ENCODE measurements at places on chromosomes 3 and 15.

DNA sequence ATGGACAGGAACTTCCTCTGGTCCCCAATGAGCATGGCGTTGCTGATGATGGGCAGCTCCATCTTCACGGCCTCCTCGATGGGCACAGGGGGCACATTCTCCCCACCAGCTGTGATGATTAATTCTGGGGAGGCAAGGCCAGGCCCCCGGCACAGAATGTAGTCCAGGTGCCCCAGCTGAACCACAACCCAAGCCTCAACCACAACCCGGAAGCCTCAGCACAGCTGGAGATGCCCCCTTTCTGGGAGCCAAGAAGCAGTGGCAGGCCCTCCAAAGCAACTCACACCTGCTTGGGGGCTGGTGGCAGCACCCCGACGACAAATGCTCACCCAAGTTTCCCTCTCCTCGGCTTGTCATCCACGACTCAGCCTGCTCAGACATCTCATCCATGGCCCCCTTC is 25.2 kb downstream of the IDH3A start:
- DNase-seq = no peak

GRCh38 chr3:114634635-114635034 is 340.8 kb downstream of the TIGIT start:
- no peak for DNase-seq

DNA sequence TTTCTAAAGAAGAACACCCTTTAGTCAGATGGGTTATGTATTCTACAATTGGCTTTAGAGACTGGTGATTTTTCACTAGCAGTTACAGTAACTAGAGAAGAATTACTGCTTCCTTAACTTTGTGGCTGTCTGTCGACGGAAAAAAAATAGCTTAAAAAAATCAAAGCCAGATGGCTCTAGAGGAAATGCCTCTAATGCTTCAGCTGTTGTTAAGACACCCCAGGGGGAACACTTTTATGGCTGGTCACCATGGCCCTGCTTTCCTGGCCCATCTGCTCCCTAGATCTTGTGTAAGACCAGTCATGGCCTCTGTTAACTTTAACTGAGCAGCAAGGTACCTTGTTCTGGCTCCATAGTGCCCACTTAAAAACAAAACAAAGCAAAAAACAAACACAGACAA is 198.6 kb upstream of the PLSCR5 start:
- no peak for DNase-seq

DNA sequence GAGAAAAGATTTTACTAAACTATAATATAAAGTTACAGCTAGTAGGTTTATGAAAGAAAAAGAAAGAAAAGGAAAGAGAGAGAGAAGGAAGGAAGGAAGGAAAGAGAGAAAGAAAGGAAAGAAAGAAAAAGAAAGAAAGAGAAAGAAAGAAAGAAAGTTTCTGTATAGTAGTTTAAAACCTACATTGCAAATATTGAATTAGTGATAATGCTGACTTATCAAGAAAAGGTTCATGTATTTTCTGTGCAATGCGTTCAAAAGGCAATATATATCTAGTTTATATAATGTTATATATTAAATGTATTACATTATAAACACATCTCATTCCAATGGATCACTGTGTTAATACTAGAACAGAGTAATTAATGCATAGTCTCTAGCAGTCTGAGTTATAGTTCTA is 648.4 kb downstream of the ZBBX start:
- DNase-seq = no peak

DNA sequence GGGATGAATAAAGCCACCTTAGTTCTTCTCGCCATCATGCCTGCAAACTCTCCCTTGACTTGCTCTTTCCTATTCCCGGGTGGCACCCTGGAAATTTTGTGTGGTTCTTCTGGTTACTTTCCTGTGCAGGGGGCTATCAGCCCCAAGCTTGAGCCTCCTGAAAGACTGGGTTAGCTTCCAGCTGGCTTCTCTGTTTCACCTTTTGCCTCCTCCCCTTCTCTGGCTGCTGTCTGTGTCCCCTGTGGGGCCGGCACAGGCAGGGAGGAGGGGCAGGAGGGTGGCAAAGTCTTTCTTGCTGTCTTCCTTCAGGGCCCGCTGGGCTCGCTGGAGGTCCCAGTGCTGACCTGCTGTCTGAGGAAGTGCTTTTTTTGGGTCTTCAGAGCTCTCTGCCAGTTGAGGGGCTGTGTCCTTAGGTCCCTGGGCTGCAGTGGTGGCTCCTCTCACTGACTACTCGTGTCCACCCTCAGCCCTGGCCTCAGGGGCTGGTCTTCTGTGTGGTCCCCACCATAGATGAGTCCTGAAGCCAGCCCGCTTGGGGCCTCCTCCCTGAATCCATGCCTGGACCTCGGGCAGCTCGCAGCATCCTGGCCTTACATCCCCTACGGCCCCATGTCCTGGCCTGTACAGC is 196.5 kb downstream of the KLF13 start:
- DNase-seq = no peak

- no peak for DNase-seq
These were observed 313.4 kb upstream of the STT3B start for GRCh38 chr3:31219131-31219843.

- DNase-seq = no peak
These were observed 49.5 kb downstream of the CD86 start for GRCh38 chr3:122104515-122105194.

DNA sequence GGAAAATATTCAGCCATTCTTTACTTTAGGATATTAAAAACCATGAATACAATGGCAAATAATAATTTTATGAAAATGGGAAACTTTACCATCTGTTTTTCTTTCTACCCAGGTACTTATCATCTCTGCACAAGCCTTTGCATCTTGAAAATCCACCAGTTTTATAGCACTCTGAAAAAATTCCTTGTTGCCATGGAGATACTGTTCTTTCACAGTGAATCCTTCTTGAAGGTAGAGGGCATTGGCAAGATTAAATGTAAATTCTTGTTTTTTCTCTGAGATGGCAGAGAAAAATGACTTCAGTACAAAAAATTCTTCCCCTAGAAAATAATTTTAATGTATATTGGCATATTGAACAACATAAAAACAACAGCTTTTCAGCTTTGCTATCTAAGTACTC is 6.9 kb downstream of the SERPINI2 start:
- no peak for DNase-seq

GRCh38 chr15:59292442-59293151 is 80.1 kb downstream of the MYO1E start:
- no peak for DNase-seq

- DNase-seq = no peak
These were observed 881.4 kb upstream of the ROBO1 start for GRCh38 chr3:80649170-80649569.

DNA sequence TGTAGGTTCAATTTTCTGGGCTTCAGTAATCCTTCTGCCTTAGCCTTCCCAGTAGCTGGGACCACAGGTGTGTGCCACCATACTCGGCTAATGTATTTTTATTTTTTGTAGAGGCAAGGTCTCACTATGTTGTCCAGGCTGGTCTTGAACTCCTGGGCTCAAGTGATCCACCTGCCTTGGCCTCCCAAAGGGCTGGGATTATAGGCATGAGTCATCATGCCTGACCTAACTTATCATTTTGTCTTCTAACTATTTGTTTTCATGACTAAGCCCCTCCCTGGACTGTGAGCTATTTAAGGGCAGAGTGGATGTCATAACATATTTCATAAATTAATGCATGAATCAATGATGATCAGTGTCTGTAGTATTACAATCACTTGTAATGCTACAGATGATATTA is 56.1 kb upstream of the PIAS1 start:
- DNase-seq = no peak

- no peak for DNase-seq
These were observed 132.3 kb downstream of the LMLN start for GRCh38 chr3:198092276-198092675.

- DNase-seq = no peak
These were observed 222.9 kb upstream of the TBC1D5 start for GRCh38 chr3:17965331-17965730.
